ENCODE measurements at places on chromosomes 1 and 21. TPM values are rescaled to one million over a fixed set of nuclear protein-coding genes. Genes with fewer than 3 reads are reported as not detected.
A peak's percentile ranks its signal among the peaks of the same experiment; 100 is the strongest.

GSTM1 gene
- 33.5 TPM for total RNA-seq

DESI2 gene
- 15.8 TPM for total RNA-seq

DNA sequence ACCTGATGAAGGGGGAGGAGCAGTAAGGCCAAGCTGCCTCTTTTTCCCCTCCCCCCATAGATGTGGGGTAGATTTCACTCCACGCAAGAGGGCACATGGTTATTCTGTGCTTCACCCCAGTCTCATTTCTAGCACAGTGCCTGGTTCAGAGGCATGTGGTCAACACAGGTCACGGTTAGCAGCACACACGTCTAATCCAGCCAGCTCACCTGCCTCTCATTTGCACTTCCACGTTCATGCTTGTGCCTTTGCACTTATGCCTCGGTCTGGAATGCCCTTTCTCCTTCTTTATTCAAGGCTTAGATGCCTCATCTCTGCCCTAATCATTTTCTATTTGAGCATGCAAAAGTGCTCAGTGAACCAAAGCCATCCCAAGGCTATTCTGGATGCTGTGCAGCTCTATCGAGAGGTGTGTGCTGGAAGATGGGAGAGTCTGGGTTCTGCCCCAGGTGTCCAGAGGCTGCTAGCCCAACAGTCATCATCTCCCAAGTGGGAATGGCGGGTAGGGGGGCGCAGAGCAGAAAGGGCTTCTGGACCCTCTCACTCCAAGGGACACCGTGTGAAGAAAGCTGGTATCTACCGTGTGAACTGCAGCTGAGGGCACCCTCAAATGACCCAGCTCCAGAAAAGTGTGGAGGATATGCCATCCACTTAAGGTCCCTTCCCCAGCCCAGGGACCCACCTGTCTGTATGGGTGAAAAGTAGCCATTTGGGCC lies 2.1 kb upstream of the A3GALT2 start:
- no peak for DNase-seq

DNA sequence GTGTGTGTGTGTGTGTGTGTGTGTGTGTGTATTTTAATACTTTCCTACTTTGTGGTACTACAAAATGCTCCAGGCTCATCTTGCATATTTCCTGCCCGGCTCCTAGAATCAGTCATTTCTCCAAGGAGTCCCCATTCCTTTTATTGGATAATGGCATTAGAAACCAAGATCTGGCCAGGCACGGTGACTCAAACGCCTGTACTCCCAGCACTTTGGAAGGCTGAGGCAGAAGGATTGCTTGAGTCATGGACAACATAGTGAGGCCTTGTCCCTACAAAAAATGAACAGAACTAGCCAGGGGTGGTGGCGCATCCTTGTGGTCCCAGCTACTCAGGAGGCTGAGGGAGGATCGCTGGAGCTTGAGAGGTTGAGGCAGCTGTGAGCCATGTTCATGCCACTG lies 20.3 kb downstream of the EPB41 start:
- no peak for DNase-seq

- no peak for DNase-seq
Measured at GRCh38 chr1:163163163-163163562, 39.6 kb downstream of the RGS5 start.

GRCh38 chr1:65360648-65361047 lies 51.3 kb downstream of the DNAJC6 start:
- no peak for DNase-seq

DNA sequence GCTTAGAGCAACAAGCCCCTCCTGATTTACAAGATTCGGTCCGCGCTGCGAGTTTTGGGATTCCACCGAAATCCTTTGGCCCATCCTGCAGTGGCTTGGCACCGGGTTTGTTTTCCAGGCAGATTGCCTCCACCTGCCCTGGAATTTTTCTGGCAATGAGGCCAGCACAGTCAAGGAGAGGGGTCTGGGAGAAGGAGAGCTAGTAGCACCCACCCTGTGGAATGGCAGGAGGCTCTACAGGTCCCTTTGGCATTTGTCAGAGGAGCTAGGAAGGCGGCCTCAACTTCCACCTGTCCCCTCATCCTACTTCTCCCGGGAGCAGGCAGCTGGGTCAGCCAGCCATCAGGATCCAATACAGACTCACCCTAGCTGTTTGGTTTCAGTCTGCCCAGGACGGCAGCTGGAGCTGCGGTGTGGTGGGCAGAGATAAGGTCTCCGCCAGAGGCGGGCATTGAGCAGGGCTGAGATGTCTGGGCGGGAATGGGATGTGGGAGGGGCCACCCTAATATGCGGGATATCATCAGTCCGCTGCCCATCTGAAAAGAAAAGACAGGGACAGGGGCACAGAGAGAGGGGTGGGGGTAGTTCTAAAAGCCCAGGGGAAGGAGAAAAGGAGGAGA lies 37.8 kb upstream of the PRELP start:
- no peak for DNase-seq

PROX1 gene
- 0.13 TPM for total RNA-seq

- DNase-seq, result no peak
Measured at GRCh38 chr1:234658138-234658537, 48.2 kb upstream of the IRF2BP2 start.

DNA sequence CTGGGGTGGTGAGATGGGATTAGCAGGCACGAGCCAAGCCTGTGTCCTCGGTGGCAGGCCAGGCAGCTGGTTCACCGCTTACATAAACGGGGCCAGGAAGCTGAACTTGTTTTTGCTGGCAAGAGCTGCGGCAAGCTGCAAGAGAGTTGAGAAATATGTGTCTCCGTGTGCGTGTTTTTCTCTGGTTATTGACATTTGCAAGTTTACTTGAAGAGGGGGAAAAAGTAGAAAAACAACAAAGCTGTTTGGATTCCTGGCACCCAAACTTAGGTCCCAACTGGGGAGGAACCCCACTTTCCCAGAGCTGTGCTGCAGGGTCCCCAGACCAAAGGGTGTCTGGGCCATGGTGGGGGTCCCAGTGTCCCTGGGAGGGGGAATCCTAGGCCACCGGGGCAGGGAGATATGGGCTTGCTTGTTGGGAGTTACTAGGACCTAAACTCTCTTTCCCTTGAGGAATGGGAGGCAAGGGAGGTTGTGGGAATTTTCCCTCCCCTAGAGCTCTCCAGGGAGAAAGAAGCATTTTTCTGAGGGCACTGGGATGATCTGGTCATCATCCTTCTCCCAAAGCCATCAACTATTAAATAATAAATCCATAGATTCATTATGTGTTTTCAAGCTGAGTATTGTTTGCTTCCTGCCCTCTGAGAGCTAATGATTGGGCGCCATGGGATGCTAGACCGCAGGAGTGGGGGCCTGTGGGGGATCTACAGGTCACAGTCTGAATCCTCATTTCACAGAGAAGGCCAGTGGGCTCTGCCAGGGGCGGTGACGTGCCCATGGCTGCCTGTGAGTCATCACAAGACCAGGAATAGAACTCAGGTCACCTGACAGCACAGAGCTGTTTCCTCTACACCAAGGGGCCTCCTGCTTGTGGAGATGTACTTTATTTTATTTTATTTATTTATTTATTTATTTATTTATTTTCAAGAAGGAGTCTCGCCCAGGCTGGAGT lies 14.8 kb downstream of the IL6R start:
- DNase-seq, result no peak

GRCh38 chr21:28421716-28422524 lies 570.8 kb downstream of the LTN1 start:
- DNase-seq, result no peak

GRCh38 chr21:37365517-37366481 lies 774 bp upstream of the DYRK1A start:
- DNase-seq, result no peak

GRCh38 chr1:213163278-213163711 lies 112.3 kb downstream of the RPS6KC1 start:
- DNase-seq, result no peak

DNA sequence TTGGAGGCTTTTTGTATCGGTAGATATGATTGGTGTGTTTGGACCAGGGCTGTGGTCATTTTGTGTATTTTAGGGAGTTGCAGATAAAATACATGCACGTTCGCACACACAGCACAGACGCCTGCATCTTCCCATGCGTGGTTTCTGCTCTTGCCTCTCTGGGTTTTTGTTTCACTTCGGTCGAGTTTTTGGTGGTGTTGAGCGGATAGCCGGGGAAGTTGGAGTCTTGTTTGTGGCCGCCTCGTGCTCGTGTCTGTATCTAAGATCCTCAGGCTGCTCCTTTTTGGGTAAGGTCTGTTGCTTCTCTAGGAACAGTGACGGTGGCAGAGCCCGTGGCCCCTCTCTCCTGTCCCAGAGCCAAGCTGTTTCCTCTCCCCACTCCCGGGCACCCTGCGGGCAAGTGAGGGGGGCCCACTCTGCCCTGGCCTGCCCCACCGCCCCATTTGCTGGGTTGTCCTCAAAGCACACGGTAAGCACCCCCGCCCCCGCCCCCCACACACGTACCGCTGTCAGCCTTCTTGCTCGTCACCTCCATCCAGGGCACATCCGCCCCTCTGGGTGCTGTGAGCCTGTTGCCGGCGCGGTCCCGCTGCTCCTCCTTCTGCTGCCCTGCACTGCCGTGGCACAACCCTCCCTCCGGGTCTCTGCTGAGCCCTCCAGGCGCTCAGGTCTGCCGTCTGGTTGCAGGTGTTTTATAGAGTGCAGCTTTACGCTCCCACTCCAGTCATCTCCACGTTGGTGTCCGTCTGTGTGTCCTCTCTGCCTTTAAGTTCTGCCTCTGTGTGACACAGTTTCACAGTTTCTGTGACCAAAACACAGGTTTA lies 51.9 kb downstream of the AGPAT3 start:
- peak; percentile 71 for DNase-seq

- DNase-seq, result no peak
Measured at GRCh38 chr1:16250524-16251251, 13.7 kb upstream of the CPLANE2 start.

NCAM2 gene
- total RNA-seq, result 0.13 TPM

DNA sequence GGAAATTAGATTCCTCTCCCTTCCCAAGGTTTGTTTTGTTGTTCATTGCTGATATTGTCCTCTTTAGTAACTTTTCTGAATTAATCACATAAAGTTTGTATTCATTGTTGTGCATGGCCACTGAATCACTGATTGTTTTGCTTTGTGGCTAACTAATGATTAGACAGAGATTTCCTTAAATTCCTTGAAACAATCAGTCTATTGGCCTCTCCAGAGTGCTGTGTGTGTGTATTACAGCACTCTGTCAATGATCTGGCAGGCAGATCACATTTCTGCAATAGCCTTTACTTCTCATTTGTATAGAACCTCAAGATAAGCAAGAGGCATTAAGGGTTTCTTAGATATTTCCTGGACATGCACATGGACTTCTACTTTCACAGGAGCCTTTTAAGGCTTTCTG lies 78.6 kb downstream of the DUSP10 start:
- no peak for DNase-seq

DNA sequence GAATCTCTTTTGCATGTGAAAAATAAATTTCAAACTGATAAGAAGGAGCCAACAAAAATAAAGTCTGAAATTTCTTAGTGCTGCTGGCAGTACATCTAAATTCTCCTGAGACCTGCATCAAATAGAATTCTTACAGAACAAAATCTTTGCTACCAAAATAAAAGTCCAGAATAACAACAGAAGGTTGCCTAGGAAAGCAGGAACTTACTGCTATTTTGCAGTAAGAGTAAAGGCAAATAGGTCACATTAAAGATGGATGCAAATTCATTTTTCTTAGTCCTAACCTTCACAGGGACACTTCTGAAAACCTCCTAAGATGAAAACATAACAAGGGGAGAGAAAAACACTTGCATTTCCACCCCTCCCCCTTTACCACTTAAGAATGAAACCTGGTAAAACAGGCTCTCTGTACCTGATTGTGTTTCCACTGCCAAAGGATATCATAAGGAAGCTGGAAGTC lies 59.0 kb downstream of the RUSC1 start:
- DNase-seq, result no peak

- no peak for DNase-seq
Measured at GRCh38 chr1:35708441-35708921, 10.2 kb downstream of the C1orf216 start.

- no peak for DNase-seq
Measured at GRCh38 chr1:193069748-193070385, 10.5 kb downstream of the RO60 start.

ADAM30 gene
- total RNA-seq, result not detected

OLIG2 gene
- total RNA-seq, result not detected

DNA sequence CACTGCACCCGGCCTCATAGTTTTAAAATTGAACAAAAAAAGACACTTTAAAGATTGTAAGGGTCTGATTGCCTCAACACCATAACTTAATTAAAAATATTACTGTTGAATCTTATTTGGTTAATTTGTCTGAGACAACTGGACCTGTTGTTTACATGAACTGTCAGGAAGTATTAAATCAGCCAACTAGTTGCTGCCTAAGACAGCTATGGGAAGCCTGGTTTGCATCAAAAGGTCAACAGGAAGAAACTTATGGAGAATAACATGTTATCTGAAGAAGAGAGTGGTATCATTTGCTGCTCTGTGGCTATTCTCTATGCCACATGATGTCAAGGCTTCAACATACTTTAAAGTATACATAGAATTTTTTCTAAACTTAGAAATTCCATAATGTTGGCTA lies 853.5 kb upstream of the ADAMTS5 start:
- no peak for DNase-seq

NPHS2 gene
- not detected for total RNA-seq

TP73 gene
- 54.2 TPM for total RNA-seq

FCRL1 gene
- total RNA-seq, result 0.85 TPM

DNA sequence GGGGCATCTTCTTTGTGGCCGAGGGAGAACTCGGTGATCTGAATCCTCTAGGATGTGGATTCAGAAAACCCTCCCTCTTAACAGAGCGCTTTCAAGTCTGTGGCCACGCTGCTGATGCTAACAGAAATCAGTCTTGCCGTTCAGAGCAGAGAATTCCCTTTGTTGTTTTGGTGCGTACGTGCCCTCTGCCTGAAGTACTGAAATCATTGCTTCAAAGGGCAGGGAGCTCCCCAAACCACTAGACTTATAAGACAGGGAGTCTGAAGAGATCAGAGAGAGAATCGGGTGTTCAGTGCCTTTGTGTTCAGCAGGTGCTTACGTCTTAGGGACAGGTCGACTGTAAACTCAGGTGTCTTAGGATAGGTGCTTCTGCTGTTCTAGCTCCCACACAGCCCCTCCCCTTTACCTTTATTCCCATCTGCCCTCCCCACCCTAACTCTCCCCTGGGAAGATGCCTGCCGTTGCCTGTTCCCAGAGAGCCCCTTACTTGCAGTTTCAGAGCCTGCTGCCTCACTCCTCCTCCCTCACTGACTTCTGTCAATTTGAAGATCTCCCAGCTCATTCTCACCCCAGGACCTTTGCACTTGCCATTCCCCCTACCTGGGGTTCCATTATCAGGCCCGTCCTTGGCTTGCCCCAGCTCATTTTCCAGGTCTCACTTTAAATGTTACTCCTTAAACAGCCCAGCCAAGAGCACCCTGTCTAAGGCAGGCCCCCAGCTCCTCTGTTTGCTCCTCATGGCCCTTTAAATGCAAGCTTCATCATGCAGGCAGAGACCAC lies 143.0 kb downstream of the CAMTA1 start:
- DNase-seq, result no peak

DNA sequence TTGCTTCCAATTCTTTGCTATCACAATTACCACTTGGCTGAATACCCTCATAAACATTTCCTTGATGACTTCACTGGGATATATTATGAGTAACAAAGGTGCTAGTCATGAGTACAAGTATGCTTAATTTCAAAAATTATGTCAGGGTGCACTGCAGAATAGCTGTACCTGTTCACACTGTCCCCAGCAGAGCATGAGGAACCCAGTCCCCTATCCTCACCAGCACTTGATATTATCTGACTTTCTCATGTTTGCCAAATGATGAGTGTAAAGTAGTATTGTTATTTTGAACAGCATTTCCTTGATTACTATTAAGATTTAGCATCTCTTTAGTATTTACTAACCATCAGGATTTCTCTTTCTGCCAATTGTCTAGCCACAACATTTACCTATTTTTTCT lies 33.5 kb upstream of the TNFSF4 start:
- DNase-seq, result no peak

ANKRD13C gene
- total RNA-seq, result 14.3 TPM
